ENCODE measurements at places on chromosomes 12 and 14.

DNA sequence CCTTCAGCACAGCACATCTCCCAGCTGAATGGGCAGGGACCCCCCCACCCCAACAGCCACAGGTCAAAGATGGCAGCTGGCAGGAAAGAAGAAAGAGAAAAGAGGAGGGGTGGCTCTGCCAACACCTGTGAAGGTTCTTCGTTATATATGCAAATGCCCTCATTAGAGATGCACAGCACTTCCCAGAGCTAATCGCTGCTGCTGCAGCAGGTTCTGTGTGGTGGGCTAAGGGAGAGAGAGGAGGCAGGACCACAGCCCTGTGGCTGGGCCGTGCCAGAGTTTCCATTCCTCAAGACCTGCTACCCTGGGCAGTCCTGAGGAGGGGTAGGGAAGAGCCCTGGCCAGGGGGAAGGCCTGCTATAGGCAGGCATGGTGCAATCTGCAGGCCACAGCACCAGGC is 28.7 kb downstream of the SMUG1 start:
- DNase-seq = no peak

DNA sequence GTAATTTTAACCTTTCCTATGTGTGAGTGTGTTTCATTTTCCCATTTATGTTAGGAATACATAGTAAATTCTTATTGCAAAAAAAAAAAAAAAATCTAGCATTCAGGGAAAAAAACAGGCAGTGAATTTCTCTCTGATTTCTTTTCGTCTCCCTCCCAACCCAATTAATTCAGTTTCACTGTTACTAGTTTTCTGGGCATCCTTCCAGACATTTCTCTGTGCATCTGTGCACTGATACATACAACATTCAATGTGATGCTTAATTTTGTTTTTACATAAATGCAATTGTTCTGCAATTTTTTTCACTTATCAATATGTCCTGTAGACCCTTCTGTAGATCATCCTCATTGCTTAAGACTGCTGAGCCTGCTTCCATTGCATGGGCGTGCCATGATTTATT is 694.3 kb upstream of the TBX3 start:
- no peak for DNase-seq

DNA sequence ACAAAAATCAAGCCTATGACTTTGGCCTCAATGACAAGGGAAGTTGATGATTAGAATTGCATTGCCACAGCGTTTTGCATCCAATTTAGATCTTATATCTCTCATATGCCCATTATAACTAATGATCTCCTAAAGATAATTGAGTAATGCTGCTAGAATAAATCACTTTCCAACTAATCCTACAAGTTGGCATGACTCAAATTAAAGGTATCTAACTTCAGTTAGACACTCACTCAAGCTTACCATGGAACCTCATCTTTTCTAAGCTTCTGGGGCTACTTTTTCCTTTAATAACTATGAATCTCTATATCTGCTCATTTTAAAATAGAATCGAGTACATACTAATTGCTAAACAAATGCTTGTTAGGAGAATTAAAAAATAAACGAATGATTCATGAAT is 427.8 kb downstream of the BTG1 start:
- no peak for DNase-seq

- no peak for DNase-seq
Observed at GRCh38 chr12:18285161-18285560, 23.8 kb downstream of the PIK3C2G start.

GRCh38 chr14:105313381-105314286 is 914 bp upstream of the PACS2 start:
- no peak for DNase-seq

GRCh38 chr14:103576371-103577024 is 13.7 kb downstream of the COA8 start:
- no peak for DNase-seq

DNA sequence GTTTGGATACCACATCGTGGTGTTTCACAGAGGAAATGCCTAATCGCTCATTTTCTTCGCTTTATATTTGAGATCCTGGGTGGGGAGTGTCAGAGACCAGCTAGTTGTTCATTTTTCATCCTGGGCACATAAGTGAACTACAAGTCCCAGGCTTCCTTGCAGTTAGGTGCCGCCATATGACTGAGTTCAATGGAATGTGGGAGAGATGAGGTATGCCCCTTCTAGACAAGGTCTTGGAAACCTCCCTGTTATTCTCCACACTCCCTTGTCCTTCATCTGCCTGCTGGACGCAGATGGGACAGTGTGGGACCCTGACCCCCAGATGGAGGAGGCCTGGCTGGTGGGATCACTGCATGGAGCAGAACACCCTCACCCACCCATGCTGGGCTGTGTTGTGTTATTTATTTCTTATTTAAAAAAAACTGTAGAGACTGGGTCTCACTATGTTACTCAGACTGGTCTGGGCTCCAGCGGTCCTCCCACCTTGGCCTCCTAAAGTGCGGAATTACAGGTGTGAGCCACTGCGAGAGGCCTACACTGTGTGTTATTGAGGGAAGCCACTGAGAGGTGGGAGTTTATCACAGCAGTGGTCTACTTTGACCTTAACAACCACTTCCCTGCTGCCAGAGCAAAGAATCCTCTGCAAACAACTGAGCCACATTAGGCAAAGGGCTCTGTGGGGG is 42.9 kb upstream of the VRK1 start:
- DNase-seq = no peak

GRCh38 chr12:109773384-109774011 is 59.7 kb downstream of the TRPV4 start:
- DNase-seq = no peak
